Naive B cell (primary cell): ENCODE measurements at places on chromosomes 16 and 17.
A peak's percentile ranks its signal among the peaks of the same experiment; 100 is the strongest.

DNA sequence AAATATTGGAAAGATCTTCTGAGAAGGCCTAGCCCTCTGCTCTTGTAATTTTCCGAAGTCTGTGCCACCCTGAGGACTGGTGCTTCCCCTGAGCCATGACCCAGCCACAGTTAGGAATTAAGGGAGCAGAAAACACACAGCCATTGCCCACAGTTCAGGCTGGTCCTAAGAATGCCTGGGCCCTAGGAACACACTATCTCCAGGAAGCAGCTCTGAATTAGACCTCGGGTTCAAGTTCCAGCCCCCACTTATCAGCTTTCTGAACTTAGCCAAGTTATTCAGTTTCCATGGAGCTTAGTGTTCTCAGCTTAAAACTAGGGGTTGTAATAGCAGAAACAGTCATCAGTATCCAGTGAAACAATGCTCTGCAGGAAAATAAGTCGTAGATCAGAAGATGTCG lies 56.0 kb downstream of the CDH13 start:
- no peak for DNase-seq

- DNase-seq, result no peak
Observed at GRCh38 chr16:3908951-3909437, 28.5 kb upstream of the CREBBP start.

DNA sequence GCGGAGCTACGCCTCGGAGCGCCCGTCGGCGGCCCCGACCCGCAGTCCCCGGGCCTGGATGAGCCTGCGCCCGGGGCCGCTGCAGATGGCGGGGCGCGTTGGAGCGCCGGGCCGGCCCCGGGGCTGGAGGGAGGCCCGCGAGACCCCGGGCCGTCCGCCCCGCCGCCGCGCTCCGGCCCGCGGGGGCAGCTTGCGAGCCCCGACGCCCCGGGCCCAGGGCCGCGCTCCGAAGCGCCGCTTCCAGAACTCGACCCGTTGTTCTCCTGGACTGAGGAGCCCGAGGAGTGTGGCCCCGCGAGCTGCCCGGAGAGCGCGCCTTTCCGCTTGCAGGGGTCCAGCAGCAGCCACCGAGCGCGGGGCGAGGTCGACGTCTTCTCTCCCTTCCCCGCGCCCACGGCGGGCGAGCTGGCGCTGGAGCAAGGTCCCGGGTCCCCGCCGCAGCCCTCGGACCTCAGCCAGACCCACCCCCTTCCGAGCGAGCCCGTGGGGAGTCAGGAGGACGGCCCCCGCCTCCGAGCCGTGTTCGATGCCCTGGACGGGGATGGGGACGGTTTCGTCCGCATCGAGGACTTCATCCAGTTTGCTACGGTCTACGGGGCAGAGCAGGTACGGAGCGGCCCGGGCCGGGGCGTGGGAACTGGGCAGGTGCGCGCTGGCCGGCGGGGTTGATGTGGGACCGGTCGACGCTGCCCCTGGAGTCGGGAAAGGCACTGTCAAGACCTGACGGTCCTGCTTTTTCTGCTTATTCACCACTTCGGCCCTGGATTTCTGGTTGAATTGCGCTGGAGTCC lies 861 bp downstream of the RAB11FIP3 start:
- DNase-seq, result no peak

DNA sequence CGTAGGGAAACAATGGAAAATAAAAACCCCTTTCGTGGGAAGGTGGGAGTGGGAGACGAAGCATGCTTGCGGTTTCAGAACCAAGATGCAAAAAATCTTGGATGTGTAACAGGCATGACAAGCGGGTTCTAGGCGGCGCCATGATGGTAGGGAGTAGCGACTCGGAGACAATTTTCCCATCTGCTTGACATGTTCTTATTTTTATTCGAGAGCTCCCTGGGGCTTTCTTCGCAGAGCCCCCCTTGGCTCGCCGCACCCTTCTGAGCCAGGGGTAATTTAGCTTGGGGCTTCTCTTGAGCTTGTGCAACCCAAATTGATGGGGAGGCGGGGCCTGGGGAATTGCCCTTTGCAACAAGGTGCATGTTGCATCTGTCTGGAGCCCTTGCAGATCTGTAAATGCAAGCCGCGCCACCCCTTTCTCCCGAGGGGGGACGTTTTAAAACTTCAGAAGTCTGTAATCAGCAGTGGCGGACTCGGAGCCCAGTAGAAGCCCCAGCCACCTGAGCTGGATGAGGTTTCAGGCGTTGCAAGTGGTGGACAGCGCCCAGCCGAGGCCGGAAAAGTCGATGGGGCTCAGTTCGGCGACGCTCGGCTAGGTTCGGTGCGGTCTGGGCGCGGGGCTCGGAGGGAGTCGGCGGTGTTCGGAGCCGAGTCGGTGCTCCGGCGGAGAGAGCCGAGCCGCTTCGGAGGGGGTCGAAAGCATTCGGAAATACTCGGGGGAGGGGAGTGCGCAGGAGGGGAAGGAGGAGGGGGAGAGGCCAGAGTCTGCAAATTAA lies 2.9 kb downstream of the GNAO1 start:
- DNase-seq, result peak; percentile 46
